ENCODE measurements at places on chromosomes 7 and 10. TPM values are rescaled to one million over a fixed set of nuclear protein-coding genes. Genes with fewer than 3 reads are reported as not detected.
A peak's percentile ranks its signal among the peaks of the same experiment; 100 is the strongest.

Gene KIAA1217
- total RNA-seq: 14.6 TPM

Gene SPDYE2
- total RNA-seq: not detected

Gene SPDYE9
- not detected for total RNA-seq

Gene MALRD1
- total RNA-seq: 0.11 TPM

Gene TPST1
- 24.9 TPM for total RNA-seq

Gene PBLD
- 3.2 TPM for total RNA-seq

Gene SKIDA1
- total RNA-seq: 127 TPM

Gene SLC25A13
- 83.3 TPM for total RNA-seq

Gene CTAGE4
- 1.1 TPM for total RNA-seq

- DNase-seq: no peak
These were observed 2.6 kb upstream of the MYL7 start for GRCh38 chr7:44143646-44144250.

DNA sequence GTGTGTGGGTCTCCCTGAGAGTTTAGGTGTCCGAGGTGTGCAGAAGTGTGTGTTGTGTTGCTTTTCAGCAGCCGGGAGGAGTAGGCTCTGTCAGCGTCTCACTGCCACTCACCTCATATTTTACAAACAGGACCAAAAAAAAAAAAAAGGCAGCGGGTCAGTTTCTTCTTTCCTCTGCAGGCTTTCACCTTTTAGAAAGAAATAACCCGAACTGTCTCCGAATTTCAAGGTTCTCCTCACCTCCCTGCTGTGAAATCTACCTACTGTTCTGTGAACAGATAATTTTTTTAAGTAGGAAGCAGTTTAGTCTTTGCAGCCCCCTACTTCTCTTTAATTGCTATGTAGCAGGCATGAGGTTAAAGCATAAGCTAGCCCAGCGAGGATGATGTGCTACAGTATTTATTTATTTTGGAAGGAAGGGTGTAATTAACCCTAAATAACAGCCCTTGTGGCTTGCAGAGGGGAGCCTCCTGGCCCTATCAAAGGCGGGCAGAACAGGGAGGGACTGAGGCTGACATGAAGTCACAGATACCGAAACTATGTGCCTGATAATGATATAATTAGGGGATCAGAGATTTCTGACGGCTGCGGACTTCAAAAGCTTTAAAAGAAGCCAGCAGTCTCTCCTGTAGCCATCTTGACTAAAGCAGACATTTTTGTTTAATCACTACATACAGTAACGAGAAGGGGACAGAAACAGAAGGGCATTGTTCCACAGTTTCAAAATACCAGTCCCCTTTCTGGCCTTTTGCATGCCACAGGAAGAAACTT is 1.6 kb downstream of the BAMBI start:
- peak; percentile 47 for DNase-seq

DNA sequence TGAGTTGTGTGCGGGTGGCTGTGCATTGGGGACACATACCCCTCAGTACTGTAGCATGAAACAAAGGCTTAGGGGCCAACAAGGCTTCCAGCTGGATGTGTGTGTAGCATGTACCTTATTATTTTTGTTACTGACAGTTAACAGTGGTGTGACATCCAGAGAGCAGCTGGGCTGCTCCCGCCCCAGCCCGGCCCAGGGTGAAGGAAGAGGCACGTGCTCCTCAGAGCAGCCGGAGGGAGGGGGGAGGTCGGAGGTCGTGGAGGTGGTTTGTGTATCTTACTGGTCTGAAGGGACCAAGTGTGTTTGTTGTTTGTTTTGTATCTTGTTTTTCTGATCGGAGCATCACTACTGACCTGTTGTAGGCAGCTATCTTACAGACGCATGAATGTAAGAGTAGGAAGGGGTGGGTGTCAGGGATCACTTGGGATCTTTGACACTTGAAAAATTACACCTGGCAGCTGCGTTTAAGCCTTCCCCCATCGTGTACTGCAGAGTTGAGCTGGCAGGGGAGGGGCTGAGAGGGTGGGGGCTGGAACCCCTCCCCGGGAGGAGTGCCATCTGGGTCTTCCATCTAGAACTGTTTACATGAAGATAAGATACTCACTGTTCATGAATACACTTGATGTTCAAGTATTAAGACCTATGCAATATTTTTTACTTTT is 1.8 kb downstream of the DDIT4 start:
- no peak for DNase-seq

GRCh38 chr7:95691464-95691863 is 80.9 kb upstream of the DYNC1I1 start:
- DNase-seq: no peak

DNA sequence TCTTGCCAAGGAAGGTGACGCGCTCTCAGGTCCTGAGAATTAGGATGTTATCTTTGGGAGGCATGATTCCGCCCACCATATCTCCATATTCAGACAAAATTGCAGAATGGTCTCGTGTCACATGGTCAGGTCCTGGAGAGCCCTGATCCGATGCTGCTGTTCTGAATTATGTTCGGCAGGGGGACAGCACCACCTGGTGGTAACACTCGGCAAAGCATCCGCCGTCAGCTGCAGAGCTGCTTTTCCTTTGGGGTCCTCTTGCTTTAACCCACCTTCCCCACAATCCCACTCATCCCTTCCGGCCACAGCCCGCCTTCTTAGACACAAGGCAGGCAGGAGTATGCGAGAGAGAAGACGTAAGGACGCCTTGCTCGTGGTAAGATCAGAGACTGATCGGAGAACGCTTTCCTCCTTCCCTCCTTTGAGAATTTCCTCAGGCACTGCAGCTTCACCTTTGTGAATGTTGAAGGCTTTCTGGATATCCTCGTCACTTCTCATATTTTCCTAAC is 327.8 kb upstream of the C7orf33 start:
- peak; percentile 78 for DNase-seq

- DNase-seq: no peak
These were observed 248.1 kb downstream of the LRMDA start for GRCh38 chr10:75679536-75679935.

DNA sequence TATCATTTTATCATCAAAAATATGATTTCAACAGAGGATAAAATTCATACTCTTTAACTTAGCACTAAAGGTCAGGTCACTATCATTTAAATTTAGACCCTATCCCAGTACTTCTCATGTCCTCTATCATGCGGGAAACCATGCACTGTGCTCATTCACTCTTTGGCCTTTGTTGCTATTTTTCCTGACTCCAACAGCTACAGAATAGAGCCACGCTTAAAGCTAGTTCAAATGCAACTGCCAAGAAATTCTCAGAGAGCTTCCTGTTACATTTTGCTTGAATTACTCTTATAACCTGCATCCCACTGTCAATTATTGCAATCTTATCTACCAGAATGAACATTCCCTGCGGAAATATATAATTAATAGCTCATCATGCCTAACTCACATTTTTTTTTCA is 58.3 kb downstream of the SEMA3A start:
- no peak for DNase-seq

DNA sequence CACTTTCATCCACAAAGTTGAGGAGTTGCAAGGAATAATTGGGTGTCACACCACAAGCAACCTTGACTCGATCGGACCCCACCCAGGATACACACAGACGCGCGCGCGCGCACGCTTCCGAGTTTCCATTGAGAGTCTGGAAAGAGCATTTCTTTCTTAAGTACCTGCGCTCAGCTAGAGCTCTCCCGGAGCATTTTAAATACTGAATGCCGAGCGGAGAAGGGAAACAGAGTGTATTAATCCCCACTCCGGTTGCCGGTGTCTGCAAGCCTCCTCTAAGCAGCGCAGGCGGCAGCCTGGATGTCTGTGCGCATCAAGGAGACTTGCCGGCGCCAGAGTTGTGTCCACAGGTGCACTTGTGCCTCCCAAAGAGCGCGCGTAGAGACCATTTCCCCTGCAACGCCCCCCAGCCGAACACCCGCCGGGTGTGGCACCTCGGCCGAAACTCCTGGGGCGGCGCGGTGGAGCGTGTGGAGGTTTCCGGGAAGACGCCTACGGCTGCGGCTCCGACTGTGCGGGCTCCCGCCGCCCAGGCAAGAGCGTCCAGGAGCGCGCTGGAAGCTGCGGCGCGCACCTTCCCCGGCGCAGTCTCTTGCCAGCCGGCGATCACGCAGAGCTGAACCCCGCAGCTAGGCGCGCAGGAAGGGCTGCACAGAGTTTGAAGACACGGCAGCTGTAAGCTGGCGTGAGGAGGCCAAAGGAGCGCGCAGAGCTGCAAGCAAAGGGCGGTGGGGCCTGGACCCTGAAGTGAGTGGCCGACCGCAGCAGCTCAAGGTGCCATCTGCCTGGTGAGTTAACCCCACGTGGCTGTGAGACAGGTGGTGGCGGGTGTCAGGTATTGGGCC is 1.1 kb upstream of the FEZF1 start:
- peak; percentile 79 for DNase-seq

- DNase-seq: peak; percentile 87
These were observed 1.8 kb upstream of the ZNF503 start for GRCh38 chr10:75403144-75403938.

DNA sequence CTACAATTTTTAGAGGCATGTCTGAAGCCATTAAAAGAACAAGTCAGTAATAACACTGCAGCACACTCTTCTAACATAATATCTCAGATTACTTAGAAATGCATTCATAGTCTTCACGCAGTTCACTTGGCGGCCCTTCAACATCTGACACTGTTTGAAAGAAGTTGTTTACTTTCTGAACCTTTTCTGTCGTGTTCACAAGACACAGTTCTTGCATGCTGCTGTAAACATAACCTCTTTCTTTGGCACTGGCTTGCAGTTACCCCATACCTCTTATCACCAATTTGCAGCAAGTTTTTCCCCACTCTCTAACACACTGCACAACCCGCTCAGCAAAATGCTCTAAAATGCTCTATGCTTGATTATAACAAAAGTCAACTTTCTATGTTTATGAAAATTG is 12.0 kb downstream of the PIP4K2A start:
- DNase-seq: no peak

- peak; percentile 3 for DNase-seq
These were observed 341.0 kb upstream of the PHF14 start for GRCh38 chr7:10632712-10633111.

GRCh38 chr7:9778367-9778766 is 1195.3 kb upstream of the PHF14 start:
- no peak for DNase-seq

DNA sequence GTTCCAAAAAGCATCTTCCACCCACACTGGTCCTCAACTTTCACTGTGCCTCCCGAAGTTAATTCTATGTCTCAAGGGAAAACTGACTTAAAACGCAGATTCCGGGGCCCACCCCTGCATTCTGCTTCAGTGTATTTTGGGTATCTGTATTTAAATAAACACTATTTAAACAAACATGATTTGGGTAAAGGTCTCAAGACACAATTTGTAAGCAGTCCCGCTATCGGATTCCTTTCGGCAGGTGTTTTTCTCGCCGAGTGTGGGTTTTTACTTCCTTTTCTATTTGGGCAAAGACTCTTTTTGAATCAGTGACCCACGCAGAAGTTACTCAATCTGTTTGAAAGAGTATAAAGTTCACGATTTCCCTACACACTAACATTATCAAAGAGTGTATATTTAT is 1.2 kb downstream of the PDIA4 start:
- no peak for DNase-seq

GRCh38 chr10:62081341-62082270 is 180.1 kb downstream of the ARID5B start:
- no peak for DNase-seq

- no peak for DNase-seq
These were observed 20.6 kb upstream of the USP6NL start for GRCh38 chr10:11631890-11632587.

DNA sequence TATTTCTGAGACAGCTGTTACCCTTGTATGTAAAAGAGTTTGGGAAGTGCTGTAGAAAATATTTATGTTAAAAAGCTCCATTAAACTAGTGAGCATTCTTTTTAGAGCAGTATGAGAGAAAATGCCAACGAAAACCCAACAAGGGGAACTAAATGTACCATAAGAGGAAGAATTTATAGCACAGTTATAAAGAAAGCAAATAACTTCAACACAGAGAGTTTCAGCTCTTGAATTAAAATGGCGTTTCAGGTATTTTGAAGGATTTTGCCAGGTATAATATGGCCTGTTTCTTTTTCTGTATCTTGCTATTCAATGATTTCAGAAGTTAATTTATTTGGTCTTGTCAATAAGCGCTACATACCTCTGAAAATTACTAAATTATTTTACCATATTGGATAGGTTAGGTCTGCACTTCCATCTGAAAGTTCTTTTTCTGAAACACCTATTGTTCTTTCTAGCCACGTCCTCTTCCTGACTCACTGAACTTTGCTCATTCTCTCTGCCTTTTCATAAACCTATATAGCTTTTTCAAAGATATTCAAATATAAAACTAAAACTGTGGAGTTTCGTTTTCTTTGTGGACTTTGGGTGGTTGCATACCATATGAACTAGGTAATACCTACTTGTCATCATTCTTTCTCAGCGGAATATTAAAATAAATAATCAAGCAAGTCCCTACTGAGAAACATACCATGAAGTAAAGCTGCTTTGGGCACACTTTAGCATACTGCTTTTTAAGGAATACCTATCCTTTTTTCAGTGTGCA is 136.1 kb downstream of the SEMA3A start:
- DNase-seq: no peak

- no peak for DNase-seq
These were observed 906.7 kb upstream of the AUTS2 start for GRCh38 chr7:68691261-68692216.

DNA sequence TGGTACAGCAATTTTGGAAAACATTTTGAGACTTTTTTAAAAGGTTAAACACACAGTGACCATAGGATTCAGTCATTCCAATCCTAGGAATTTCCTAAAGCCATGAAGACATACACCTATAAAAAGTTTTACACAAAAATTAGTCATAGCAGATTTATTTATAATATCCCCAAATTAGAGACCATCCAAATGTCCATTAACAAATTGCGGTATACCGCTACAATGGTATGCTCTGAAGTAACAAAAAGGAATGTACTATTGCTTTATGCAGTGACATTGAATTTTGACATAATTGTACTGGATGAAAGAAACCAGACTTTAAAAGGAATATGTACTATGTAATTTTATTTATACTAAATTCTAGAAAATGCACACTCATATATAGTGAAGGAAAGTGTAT is 362.8 kb downstream of the HGF start:
- DNase-seq: no peak

DNA sequence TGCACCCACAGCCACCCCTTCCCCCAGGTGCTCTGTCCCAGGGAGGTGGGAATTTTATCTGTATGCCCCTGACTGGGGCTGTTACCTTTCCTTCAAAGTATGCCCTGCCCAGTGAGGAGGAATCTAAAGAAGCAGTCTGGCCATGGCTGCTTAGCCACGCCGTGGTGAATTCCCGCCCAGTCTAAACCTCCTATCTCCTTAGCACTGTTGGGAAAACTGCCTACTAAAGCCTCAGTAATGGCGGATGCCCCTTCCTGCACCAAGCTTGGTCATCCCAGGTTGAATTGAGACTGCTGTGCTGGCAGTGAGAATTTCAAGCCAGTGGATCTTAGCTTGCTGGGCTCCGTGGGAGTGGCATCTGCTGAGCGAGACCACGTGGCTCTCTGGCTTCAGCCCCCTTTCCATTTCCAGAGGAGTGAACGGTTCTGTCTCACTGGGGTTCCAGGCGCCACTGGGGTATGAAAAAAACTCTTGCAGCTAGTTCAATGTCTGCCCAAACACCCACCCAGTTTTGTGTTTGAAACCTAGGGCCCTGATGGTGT is 87.2 kb downstream of the ABCC2 start:
- no peak for DNase-seq

- DNase-seq: no peak
These were observed 26.7 kb downstream of the ELAPOR2 start for GRCh38 chr7:87032604-87033339.

- no peak for DNase-seq
These were observed 84.0 kb downstream of the GATA3 start for GRCh38 chr10:8138471-8138870.

Data from neural progenitor cell (in vitro differentiated cells).